ENCODE measurements at places on chromosomes 16 and 17. TPM values are rescaled to one million over a fixed set of nuclear protein-coding genes. Genes with fewer than 3 reads are reported as not detected.

PLD6 gene
- total RNA-seq, result 6.8 TPM

SMIM36 gene
- total RNA-seq, result not detected

DHRS11 gene
- total RNA-seq, result 10.9 TPM

NUPR1 gene
- total RNA-seq, result 18.5 TPM

GAS2L2 gene
- 0.09 TPM for total RNA-seq

CD300LG gene
- not detected for total RNA-seq

TPSD1 gene
- not detected for total RNA-seq

TBC1D3E gene
- total RNA-seq, result not detected

GPR179 gene
- 0.02 TPM for total RNA-seq

CPHXL2 gene
- total RNA-seq, result not detected

BFAR gene
- total RNA-seq, result 120 TPM

ACSM2A gene
- not detected for total RNA-seq

MYH2 gene
- not detected for total RNA-seq

ABCA6 gene
- not detected for total RNA-seq

KRTAP3-1 gene
- total RNA-seq, result not detected

KRT16 gene
- 1.3 TPM for total RNA-seq

ABCC12 gene
- 0.03 TPM for total RNA-seq

MPO gene
- not detected for total RNA-seq

CHAD gene
- not detected for total RNA-seq

DOC2B gene
- 0.94 TPM for total RNA-seq

CYTH1 gene
- 62.9 TPM for total RNA-seq

IRX6 gene
- total RNA-seq, result not detected

ARL17B gene
- total RNA-seq, result 4.5 TPM

LRRC75A gene
- total RNA-seq, result 0.75 TPM

CBLN1 gene
- total RNA-seq, result 0.13 TPM

PYY gene
- total RNA-seq, result not detected

TPSG1 gene
- total RNA-seq, result not detected

CARD14 gene
- total RNA-seq, result 0.30 TPM

ACLY gene
- 289 TPM for total RNA-seq

SLC5A11 gene
- 0.37 TPM for total RNA-seq

FOXN1 gene
- total RNA-seq, result not detected

ABCC6 gene
- 1.1 TPM for total RNA-seq

MARVELD3 gene
- 0.29 TPM for total RNA-seq

CBFA2T3 gene
- total RNA-seq, result 0.43 TPM

CDH8 gene
- total RNA-seq, result 0.82 TPM

GAS7 gene
- total RNA-seq, result 0.47 TPM

NTN3 gene
- total RNA-seq, result not detected

KLHL10 gene
- total RNA-seq, result not detected

ANKRD40 gene
- 50.6 TPM for total RNA-seq

RUNDC3A gene
- 1.3 TPM for total RNA-seq

MYADML2 gene
- total RNA-seq, result not detected

KRT20 gene
- 0.27 TPM for total RNA-seq

EZH1 gene
- 9.2 TPM for total RNA-seq
